ENCODE measurements at places on chromosomes 3 and 15.

GRCh38 chr3:78048698-78049097 lies 1008.8 kb downstream of the ROBO2 start:
- no peak for DNase-seq

DNA sequence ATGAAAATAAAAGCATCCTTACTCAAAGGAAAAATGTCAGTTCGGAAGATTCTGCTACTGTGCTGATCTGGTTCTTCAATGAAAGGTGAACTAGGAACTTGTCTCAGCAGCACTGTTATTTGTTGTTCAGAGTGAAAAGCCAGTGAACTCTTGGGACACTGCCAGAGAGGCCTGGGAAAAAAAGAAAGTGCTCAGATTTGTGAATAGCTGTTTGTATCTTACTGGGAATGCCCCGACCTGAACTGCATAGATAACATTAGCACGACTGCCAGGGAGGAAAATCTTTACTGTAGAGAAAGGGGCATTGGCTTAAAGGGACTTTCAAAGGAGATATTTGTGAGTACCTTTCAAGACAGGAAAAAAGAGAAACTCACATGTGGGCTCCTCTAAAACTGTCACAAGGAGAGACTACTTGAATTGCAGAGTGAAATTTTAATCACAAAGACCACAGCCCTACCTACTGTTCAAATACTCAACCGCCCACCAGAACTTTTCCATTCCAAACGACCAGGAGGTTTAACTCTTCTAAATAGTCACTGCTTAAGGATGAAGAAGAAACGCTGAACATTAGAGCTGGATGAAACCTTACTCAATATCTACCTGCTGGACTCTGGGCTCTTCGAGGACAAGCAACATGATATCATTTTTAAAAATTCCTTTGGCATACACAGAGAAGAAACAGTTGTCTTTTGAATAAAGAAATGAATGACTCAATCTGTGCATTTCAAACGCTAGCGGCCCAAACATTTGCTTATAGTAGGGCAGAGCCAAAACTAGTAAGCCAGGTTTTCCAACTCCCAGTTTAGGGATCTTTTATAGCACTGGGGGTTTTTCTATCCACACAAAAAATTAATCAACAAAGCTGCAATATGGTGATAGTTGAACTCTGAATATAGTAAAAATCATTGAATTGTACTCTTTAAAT lies 13.4 kb downstream of the TAMM41 start:
- DNase-seq = no peak

DNA sequence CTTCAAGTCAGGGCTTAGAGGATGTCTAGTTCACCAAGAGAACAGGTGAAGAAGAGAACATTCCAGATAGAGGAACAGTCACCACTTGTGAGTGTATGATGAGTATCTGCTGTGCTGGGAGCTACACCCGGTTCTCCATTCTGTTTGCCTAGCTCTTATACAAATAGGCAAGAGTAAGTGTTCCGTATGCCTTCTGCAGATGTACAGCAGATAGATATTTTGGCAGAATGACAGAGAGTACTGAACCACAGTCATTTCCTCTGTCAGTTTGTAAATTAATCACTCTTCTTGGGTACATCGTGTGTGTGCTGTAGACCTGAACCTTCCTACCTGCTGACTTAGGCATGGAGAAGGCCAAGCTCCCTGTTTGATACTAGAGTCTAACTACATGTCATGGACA lies 108.3 kb upstream of the CTDSPL start:
- DNase-seq = no peak

- no peak for DNase-seq
Measured at GRCh38 chr15:28952666-28953491, 67.1 kb downstream of the APBA2 start.
